ENCODE measurements at places on chromosomes 1 and 21.
A peak's percentile ranks its signal among the peaks of the same experiment; 100 is the strongest.

GRCh38 chr1:210901981-210902770 lies 231.8 kb downstream of the KCNH1 start:
- no peak for DNase-seq

- no peak for DNase-seq
Measured at GRCh38 chr1:151476083-151476482, 16.8 kb upstream of the POGZ start.

DNA sequence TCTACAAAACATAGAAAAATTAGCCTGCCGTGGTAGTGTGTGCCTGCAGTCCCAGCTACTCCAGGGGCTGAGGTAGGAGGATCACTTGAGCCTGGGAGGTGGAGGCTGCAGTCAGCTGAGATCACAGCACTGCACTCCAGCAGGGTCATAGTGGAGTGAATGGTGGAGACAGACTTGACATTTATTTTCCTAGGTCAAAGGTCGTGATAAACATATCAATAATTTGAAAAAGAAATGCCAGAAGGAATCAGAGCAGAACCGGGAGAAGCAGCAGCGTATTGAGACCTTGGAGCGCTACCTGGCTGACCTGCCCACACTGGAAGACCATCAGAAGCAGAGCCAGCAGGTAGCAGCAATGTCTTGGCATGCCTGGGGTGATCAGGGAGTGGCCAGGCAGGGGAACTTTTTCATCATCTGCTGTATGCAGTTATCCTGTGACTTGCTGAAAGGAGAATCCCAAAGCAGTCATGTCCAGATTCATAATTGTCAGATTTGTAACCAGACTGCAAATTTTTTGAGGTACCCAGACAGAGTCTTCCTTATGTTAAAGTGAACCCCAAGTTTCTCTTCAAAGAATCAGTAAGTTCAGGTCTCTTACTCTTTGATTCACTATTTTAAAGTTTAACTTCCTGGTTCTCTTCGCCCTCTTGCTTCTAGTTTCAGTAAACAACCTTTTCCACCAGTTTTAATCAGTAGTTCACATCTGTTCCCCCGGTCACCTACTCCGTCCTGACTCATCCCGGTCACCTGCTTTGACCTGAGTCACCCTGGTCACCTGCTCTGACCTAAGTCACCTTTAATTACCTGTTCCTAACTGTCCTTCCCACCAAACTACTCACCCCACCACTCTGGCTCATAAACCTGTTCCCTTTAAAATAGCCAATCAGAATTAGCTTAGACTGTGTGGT lies 11.3 kb upstream of the SH3BGRL3 start:
- no peak for DNase-seq

DNA sequence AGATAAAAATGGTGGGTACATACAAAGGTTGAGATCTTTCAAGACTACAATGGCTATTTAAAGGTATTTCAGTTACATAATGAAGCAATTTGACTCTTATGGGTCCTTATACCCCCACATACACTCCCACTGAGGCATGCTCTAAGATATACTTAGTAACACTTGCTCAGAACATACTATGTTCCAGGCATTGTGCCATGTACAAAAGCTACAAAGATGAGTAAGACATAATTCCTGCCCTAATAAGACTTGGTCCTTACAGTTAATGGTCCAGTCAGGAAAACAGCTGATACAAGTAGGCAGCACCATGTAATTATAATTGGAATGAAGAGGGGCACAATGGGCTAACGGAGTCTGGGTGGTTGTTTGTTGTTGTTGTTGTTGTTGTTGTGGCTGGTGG lies 166.7 kb upstream of the BEND5 start:
- DNase-seq: no peak

DNA sequence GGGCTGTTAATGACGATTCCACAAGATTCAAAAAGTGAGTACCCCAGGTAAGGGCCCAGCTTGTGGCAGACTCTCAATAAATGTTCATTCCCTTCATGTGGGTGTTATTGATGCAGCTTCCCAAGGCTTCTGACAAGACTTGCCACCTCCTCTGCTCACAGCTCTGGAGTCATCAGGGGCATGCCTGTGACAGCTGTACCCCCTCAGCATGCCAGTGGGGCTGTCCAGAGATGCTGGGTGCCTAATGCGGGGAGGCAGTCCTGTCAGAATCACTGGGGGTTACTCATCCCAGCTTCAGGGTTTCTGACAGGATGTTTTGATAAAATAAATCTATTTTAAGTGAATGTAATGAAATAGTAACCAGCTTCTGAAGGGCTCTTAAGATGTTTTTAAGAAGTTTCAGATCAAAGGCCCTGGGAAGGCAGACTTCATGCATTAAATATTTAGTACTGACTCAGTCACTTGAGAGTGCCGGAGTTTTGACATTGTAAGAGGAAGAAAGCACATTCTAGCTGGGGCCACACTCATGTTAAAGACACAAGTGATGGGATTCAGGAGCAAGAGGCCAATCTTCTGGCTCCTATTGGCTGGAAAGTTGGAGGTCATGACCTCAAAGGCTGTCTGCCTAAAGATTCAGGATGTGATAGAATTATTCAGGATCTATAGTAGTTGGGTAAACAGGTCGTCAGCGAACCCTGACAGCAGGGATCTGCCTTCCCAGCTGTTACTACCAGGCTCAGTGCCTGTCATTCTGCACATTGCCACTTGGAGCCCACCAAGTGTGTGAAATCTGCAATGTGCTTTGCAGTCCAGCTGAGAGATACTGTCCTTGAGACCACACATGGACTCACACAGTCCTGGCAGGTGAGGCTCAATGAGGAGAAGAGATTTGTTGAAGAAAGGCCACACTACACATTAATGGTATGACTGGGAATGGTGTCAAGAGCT lies 239.6 kb upstream of the BEND5 start:
- no peak for DNase-seq

DNA sequence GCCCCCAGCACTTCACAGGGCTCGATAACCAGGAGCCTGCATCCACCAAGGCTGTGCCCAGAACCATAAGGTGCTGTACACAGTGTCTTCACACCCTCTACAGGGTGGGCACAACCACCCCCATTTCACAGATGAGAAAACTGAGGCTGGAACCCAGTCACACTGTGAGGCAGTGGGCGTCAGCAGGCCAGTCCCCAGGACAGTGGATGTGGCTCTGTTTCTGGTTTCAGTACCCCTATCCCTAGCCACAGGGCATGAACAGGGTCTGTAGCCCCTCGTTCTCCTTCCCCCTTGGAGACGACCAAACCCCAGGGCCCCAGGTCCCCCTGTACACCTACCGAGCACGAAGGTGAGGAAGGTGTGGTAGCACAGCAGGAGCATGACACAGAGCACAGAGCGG lies 27.6 kb downstream of the TTC39A start:
- DNase-seq: no peak

DNA sequence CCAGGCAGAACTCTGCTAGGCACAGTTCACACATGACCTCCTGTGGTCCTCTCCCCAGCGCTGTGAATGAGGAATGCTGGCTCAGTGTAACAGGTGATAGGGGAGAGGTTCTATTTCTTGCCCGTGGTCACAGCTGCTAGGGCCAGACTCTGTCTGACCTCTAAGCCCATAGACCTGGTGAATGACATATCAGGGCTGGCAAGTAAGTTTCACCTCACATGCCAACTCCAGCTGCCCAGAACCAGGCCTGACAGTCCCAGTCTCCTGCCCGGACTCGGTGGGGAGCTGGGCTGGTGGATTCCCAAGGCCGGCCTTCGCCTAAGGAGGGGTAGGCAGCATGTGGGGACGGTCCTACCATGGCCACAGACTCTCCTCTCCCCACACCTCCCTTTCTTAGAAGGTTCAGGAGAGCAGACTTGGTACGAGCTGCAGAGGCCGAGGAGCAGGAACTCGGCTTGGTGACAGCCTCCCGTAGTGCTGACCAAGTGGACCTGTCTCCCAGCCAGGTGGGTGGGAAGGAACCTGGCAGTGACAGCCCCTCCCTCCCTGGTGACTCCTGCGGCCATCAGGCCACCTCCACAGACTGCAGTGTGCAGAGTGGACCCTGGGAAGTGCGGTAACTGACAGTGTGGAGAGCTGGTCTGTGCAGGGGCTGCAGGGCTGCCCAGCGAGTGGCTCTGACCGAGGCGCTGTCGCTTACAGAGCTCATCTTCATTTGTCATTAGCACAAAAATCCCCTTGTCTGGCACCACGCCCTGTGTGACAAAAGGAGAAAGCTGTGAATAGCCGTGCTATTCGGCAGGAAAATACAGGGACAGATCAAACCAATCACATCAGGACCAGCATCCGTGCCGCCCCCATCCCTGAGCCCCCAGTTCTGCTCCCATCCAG lies 74.6 kb downstream of the SCCPDH start:
- DNase-seq: no peak

- no peak for DNase-seq
Measured at GRCh38 chr1:30730346-30731108, 7.1 kb upstream of the MATN1 start.

DNA sequence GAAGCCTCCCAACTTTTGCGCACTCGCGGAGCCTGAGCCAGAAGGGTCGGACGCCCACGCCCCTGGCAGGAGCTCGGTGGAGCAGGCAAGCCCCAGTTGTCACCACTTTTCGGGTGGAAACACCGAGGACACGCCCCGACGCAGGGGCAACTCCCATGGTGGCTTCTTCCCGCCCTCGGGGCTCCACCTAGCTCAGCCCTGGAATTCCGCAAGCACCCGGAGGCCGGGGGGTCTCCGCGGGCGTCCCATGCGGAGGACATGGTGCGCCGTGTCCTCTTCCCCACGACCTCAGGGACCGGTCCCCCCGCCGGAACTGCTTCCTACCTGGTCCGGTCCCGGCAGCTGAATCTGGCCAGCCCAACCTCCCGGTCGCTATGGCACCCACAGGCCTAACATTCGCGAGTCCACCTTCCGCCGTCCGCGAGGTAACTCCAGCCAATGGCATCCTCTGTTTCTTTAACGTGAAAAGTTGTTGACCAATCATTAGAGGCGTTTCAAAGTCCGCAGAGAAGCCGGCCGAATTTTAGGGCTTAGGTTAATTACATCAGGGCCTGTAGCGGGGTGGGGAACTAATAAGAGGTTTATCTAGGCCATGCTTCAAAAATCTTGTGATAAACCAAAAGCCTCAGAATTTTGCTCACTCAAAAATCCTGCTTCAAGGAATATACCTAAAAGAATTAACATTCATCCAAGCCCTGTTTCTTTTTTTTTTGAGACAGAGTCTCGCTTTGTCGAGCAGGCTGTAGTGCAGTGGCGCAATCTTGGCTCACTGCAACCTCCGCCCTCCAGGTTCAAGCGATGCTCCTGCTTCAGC lies at the start of gene STPG1:
Gene STPG1, minus strand, starts transcription at position 433 of the 814 bp plus-strand sequence. CDS start 12,394 bp downstream, outside the sequence.
- peak; percentile 57 for DNase-seq

- no peak for DNase-seq
Measured at GRCh38 chr1:60223158-60223557, 149.6 kb upstream of the C1orf87 start.

DNA sequence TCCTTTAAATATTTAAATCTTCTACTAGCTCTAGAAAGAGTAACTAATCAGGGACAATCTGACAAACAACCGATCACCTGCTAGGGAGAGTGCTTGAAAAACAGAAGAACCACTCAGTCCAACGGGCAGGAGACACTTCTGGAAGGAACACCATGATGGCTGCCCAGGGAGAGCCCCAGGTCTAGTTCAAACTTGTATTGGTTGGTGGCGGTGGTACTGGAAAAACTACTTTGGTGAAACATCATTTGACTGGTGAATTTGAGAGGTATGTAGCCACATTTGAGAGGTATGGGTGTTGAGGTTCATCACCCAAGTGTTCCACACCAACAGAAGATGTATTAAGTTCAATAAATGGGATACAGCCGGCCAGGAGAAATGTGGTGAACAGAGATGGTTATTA lies 4.8 kb upstream of the WDR47 start:
- DNase-seq: no peak

DNA sequence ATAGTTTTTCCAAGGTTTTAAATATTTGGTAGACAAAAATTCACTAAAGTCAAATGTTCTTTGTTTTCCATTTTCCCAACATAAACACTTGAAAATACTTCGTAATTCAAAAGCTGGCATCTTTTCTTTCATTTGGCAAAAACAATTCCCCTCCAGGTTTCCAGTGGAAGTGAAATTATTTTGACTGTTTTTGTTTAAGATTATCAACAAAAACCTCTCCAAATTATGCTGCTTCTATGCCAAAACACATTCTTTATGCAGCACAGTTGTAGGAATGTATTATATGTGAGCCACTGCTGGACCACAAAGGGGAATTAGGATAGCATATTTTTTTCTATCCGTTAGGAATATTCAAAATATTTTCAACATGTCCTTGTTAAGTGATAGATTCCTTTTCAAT lies 44.1 kb downstream of the SLC5A9 start:
- no peak for DNase-seq

- no peak for DNase-seq
Measured at GRCh38 chr1:8625981-8626898, 191.2 kb downstream of the RERE start.

DNA sequence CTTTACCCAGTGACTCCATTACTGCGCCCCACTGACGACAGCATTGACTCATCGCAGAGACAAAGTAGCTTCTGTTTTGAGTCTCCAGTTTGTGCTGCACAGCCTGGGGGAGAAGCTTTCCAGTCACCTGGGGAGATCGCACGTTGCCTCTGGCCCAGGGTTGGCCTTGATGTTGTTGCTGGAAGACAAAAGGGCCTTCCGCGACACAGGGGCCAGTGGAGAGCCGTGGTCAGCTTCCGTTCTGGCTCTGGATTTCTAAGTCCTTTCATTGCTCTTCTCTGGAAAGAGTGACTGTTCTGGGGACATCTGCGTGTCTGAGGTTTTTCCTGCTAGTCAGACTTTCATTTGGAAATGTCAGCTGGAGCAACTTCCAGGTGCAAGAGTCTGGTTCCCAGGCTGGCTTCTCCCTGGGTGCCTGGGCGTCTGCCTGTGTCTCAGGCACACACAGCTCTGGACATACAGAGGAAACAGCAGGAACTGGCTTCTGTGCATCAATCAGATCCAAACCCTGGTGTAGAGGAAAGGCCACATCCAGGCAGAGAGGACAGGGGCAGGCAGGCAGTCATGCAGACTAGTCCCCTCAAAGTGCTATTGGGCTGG lies 257.0 kb downstream of the SIPA1L2 start:
- no peak for DNase-seq

DNA sequence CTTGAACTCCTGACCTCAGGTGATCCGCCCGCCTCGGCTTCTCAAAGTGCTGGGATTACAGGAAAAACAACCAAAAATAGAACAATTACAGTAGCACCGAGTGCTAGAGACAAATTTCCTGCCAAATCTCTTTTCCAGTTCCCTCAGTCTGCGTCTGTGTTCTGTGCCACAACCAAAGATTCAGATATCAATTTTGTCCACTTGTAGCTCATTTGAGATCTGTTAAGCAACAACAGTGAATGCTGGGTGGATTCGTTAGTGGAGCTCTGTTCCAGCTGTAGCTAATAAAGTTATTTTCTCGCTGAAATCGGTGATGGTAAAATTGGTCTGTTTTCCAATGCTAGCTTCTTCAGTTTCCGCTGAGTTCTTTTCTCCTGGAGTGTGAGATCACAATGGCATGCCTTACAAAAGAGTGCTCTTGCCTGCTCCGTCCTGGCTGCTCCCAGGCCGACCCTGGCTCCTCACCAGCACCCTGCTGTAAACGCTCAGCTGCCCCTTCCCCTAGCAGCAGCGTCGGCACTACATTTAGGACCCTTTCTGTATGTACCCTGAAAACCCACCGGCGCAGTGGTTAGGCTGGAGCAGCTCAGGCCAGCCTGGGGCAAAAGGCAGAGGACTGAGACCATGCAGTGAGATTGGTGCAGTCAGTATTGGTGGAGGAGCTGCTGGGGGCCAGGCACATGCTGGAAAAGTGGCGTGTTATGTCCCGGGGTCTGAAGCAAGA lies 395.4 kb downstream of the KIF26B start:
- DNase-seq: no peak

- no peak for DNase-seq
Measured at GRCh38 chr1:207283421-207283820, 38.1 kb upstream of the CD55 start.
